ENCODE measurements at places on chromosomes 12 and 14.
A peak's percentile ranks its signal among the peaks of the same experiment; 100 is the strongest.

DNA sequence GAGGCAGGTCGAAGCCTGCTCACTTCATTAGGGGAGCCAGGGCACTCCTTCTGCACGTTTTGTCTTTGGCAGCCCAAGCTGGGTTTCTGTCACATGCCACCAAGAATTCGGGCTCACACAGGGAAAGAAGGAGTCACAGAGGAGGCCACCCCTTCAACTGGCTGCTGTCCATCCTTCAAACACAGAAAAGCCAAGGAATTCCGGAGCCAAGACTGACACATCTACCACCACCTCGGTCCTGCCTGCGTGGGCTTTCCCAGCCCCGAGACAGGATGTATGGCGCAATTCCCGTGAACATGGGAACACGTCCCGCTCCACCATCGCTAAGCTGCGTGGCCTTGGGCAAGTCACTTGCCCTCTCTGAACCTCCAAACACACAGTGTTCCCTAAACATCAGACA lies 70.4 kb downstream of the NCOR2 start:
- DNase-seq: no peak

GRCh38 chr14:104603711-104604401 lies 716 bp downstream of the TMEM179 start:
- no peak for DNase-seq

- DNase-seq: no peak
Observed at GRCh38 chr14:94304243-94304642, 11.2 kb upstream of the SERPINA10 start.

DNA sequence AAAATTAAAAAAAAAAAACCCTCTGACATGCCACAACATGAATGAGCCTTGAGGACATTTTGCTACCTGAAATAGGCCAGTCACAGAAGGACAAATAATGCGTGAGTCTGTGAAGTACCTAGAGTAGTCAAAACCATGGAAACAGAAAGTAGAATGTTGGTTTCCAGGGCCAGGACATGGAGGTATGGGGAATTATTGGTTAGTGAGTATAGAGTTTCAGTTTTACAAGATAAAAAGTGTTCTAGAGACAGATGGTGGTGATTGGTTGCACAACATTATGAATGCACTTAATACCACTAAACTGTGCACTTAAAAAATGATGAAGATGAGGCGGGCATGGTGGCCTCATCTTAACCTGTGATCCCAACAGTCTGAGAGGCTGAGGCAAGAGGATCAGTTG lies 47.6 kb upstream of the ZFP36L1 start:
- no peak for DNase-seq

GRCh38 chr12:63419154-63419553 lies 249.1 kb downstream of the DPY19L2 start:
- DNase-seq: no peak

DNA sequence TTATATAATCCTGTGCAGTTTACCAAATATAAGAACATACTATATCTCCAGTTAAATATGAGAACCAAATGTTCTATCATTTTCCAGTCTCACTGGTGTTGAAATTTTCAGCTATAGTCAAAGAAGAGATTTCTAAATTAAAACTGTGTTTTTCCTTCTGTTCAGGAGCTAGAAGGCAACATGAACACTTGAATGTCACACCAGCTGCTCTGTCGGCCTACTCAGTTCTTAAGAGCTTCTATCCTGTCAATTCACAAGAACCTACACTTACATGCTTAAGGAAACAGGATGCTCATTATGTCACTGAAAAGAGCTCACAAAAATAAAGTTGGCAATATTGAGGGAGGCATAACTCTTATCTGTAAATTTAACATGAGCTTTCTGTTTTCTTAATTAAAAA lies 43.1 kb downstream of the ATP2B1 start:
- no peak for DNase-seq

DNA sequence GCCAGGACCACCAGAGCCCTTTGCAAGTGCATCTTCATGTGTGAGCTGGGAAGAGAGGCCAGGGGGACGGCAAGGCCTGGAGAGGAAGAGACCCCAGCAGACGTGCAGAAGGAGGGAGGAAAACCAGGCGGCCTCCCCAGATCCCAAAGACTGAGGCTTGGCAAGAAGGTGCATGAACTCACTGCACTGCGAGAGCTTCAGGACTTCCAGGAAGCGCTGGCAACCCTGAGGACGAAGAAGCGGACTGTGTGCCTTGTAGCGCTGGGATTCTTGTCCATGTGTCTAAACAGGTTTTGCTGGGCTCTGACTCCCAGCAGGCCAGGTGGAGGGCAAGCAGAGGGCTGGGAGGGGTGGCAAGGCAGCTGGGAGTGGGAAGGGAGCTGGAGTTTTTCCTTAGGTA lies 939 bp downstream of the TGFB3 start:
- DNase-seq: no peak

- no peak for DNase-seq
Observed at GRCh38 chr12:132174839-132175490, 30.7 kb downstream of the NOC4L start.

GRCh38 chr14:29028973-29029582 lies 262.5 kb downstream of the FOXG1 start:
- no peak for DNase-seq

GRCh38 chr12:101908395-101908794 lies 31.0 kb downstream of the DRAM1 start:
- no peak for DNase-seq

- no peak for DNase-seq
Observed at GRCh38 chr12:120370343-120371243, 1.6 kb upstream of the MSI1 start.

DNA sequence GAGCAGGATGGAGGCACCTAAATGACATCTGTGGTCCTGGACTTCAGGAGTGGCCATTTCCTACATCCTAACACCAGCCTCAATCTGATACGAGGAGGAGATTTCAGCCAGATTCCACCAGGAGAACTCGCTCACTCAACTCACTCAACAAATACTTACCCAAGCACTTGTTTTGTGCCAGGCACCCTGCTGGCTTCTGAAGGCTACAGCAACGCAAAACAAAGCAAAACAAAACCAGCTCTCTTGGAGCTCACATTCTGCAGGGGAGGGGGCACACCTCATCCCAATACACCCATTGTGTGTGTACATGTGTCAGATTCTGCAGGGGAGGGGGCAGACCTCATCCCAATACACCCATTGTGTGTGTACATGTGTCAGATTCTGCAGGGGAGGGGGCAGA lies 144.8 kb downstream of the PIWIL1 start:
- DNase-seq: no peak

DNA sequence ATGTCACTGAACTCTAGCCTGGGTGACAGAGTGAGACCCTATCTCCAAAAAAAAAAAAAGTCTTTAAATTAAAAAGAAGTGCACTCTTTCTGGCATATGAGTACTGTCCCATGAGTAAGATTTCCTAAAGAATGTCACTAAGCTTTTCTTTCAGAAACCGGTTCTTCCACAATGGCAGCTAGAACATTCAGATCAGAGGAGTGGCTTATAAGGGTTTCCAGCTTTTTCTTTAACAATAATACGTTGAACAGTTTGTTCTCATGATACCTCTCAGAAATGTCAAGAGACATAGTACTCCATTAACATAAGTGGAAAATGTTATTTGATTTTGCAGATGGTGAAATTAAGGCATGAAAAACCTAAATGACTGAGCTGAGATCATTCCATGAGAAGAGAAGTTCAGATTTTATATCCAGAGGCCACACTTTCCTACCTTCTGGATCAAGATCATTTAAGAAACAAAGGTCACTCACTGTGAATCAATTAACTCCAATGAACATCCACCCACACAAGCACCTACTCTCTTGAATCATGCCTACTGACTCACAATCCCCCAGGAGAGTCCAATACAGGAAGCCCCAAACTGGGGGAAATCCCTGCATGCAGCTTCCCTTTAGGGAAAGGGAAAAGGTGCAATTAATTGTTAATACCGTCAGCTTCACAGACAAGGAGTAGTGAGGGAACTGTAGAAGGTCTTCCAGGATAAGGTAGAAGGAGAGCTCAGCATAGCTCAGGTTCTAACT lies 86.9 kb downstream of the SPTSSA start:
- no peak for DNase-seq

- no peak for DNase-seq
Observed at GRCh38 chr14:70069186-70069585, 119.6 kb downstream of the SLC8A3 start.

- peak; percentile 31 for DNase-seq
Observed at GRCh38 chr12:32586390-32586789, 92.7 kb upstream of the DNM1L start.

DNA sequence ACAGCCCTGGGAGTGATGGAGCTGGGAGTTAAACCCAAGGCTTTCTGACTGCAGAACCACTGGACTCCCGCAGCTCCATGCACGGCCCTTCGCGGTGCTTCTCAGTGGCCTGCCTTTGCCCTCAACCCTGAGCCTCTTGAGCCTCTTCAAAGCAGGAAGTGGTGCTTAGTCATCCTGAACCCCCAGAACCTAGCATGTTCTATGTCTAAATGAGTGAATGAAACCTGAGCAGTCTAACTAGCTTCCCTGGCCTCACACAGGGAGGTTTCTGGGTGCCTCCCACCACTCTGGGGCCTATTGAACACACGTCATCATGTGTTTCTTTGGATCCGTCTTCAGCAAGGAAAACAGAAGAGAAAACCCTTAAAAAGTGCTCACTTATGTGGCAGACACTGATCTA lies 117.9 kb upstream of the SFSWAP start:
- no peak for DNase-seq

DNA sequence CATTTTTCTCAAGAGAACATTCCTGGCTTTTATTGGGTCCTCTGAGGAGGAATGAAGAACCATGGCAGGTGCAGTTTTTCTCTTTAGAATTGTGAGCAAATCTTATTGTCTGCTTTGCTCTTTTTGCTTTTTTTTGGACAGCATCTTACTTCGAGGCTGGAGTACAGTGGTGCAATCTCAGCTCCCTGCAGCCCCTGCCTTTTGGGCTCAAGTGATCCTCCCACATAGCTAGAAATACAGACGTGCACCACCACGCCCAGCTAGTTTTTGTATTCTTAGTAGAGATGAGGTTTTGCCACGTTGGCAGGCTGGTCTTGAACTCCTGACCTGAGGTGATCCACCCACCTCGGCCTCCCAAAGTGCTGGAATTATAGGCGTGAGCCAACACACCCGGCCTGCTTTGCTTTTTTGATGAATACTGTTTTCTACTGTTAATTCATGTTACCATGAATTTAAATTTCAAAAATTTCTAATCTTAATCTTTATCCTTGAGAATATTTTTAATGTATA lies 71.5 kb downstream of the POLR3B start:
- DNase-seq: no peak

DNA sequence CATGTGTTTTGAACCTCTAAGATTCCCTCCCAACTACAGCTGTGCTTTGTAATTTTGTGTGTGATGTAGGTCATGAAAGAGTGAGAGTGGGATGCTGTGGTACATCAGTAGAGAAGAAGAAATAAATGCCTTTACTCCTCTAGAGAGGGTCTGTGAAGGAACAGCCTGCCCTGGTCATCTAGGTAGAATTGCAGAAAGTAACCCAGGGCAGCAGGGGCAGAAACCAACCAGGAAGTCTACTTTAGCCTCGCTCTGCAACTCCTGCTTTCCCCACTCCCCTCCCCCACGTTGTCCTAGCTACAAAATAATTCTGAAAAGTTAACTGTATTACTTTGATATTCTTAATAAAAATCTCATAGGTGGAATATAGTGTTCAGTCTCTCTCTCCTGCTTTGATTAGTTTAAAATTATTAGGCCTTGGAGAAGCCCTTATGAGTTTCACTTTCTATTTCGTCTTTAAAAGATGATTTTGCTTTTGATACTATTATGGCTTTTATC lies 7.5 kb downstream of the TBK1 start:
- DNase-seq: no peak

DNA sequence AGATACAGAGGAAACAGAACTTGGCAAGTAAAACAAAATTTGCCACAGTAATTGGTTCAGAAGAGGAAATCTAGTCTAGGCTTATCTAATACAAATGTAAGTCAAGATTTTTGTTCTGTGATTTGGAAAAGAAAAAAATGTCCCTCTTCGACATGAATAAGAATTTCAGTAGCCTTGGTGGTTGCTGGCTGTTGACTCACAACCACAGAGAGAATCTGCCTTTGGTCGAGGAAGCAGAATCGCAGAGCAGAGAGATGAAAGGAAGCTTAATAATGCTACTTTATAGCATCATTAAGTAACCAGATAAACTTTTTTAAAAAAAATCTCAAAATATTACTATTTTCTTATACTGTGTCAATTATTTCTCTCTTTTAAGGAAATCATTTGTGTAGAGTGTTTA lies 1096.6 kb downstream of the FLRT2 start:
- DNase-seq: no peak

- DNase-seq: no peak
Observed at GRCh38 chr12:126493366-126494108, 1428.3 kb downstream of the AACS start.

- DNase-seq: no peak
Observed at GRCh38 chr14:20742132-20742531, 3.6 kb upstream of the EDDM3A start.

DNA sequence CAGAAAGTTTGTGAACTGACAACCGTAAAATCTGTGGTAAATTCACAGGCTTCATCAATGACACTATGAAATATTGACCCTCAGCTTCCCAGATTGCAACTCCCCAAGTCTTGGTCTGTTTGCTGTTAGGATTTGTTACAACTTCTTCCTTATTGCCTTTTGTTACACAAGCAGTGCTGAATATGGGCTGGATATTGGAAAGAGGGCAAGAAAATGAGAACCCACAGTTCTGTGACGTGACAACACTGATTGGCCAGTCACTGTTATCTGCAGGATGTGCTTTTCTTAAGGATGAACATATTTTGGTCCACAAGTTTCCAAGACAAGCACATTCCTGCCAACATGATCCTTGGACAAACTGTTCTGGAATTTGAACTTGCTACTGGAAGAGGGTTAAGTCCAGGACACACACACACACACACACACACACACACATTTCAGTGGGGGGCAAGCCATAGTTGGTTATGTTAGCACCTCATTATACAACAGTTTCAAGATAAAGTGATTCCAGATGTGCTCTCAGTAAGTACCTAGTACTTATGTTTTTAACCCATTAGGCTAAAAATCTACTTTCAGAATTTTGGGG lies 16.6 kb upstream of the SLC38A2 start:
- DNase-seq: no peak

DNA sequence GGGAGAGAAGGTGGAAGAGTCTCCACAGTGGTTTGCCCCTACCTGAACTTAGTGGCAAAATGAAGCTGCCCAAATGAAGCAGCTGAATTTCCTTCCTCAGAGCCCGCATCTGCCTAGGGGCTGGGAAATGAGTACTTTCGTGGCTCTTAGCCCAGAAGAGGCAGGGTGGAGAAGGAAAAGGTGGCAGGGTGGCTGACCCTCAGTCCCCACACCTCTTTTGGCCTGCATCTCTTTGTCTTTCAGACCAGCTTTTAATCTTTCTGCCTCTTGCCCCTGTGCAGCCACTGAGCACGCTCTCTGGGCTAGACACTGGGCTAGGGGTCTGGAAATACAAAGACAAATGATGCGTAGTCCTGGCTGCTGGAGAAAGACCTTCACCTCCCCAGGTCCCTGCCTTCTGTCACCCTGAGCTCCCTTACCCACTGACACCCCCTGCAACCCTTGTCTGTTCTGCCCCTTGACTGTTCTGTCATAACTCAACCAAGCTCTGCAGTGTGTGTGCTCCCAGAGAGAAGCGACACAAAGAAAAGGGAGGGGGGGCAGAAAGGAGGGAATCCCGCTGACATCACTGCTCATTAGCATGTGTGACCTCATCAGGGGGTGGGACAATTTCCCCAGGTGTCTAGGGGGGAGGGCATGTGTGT lies 371 bp upstream of the REM2 start:
- no peak for DNase-seq
